ENCODE measurements at places on chromosomes 5 and 9.

DNA sequence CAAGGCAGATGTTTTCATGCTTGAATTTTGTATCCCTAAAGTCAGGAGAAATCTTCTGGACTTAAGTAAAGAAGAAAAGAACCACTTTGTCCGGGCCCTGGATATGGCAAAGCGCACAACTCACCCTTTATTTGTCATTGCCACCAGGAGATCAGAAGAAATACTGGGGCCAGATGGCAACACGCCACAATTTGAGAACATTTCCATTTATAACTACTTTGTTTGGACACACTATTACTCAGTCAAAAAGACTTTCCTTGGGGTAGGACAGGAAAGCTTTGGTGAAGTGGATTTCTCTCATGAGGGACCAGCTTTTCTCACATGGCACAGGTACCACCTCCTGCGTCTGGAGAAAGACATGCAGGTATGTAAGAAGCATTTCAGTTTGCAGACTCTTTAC, 2.3 kb downstream of the TYRP1 start:
- no peak overlapping the region for H3K4me3 ChIP-seq
- DNase-seq = no peak
- no peak overlapping the region for H3K27ac ChIP-seq
- no peaks in the 10 kb centered on the region for H3K27me3 ChIP-seq
- no peaks in the 10 kb centered on the region for H3K36me3 ChIP-seq

DNA sequence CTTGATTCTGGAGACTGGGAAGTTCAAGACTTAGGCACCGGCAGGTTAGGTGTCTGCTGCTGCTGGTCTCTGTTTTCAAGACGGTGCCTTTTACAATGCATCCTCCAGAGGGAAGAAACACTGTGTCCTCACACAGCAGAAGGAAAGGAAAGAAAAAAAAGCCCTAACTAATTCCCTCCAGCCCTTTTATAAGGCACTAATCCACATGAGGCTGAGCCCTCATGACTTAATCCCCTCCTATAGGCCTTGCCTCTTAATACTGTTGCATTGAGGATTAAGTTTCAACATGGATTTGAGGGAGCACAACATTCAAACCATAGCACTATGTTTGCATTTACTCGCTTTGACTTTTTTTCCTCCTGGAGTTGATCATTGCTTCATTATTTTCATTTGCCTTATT, 585.9 kb downstream of the TLR4 start:
- no peaks in the 10 kb centered on the region for H3K36me3 ChIP-seq
- no peak for DNase-seq
- no peaks in the 10 kb centered on the region for H3K27me3 ChIP-seq
- H3K27ac ChIP-seq = no peak overlapping the region

DNA sequence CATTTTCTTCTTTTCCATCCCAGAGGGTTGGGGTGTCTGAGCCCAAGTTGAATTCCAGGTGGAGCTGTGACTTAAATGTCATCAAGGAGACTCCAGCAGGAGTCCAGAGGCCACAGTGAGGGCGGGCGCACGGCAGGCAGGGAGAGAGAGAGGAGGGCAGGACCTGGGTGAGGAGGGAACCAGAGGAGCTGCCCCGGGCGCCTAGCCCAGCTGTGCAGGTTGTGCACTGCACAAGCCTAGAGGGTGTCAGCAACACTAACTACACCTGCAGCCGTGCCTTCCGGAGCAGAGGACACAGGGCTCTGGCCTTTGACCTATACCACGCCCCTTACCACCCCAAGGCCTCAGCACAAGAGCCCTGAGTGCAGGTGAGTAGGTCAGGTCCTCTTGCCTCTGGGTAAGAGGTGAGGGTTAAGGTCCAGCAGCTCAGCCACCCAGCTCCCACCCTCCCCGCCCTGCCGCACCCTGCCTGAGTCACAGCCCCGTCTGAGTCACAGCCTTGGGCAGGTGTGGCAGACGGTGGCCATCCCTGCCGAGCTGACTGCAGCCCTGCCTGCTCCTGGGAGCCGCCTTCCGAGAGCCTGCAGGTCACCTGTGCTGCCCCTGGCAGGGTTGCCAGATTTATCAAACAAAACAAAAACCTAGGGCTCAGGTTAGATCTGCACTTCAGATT, 6.4 kb upstream of the AGPAT2 start:
- peaks cover 29% of the 10 kb centered on the region for H3K4me1 ChIP-seq
- no peaks in the 10 kb centered on the region for H3K27me3 ChIP-seq
- no peaks in the 10 kb centered on the region for H3K36me3 ChIP-seq
- no peak for DNase-seq
- no peak overlapping the region for H3K4me3 ChIP-seq

DNA sequence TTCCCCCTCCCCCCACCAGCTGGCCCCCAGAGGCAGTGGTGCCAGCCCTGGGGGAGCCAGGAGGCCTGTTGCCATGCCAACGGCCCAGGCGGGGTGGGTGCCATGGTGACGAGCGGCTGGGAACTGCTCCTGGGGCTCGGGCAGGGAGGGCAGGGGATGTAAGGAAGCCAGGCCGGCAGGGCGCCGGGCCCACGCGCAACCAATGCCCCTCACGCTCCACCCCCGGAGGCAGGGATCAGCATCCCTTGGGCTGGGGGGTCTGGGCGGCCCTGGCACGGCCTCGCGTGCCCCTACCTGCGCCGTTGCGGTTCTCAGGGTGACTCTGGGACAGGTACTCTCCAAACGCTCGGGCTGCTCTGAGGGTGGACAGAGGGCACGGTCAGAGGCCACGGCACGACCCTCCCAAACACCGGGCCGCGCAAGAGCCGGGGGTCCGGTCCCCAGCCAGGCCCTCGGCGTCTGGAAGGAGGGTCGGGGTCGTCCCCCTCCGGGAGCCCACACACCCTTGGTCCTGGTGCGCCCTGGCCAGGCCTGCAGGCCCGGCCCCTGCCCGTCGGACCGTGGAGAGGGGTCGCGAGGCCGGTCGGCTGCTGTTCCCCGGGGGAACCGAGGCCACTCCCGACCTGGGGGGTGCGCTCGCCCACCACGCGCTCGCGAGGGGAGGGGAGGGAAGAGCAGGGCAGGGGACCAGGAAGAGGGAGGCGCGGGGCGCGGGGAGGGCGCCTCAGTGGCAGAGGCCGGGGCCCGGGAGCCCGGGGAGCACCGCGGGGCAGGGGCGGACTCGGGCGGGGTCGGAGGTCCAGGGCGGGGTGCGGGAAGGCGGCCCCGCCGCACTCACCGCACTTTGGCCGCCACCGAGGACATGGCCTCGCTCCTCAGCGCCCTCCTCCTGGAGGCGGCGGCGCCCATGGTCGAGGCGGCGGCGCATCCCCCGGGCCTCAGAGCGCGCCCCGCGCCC, 661 bp downstream of the NSMF start:
- DNase-seq = peak; percentile 82
- no peaks in the 10 kb centered on the region for H3K36me3 ChIP-seq
- H3K27me3 ChIP-seq = no peaks in the 10 kb centered on the region
- peaks cover 83% of the 10 kb centered on the region for H3K4me1 ChIP-seq
- H3K27ac ChIP-seq = peak overlapping the region; percentile 84
- H3K4me3 ChIP-seq = peak overlapping the region; percentile 72

DNA sequence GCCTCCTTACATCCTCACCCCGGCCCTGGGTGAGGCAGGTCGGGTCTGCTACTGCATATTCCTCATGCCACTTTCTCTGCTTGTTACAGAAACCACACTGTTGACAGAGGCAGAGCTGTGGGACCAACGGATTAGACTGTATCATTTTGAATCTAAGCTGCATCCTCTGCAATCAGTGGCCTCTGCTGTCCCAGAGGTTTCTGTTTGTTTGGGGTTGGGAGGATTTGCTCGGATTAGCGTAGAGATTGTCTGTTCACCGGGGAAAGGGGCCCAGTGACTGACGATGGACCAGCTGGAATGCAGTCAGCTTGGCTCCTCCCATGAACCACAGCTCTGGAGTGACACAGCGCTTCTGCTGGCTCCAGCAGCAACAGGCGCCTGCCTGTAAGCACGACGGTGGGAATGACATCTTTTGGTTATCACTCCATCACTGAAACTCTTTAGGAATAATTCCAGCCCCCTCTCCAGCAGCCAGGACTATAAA, 37.3 kb upstream of the ADRA1B start:
- no peak for DNase-seq
- H3K4me3 ChIP-seq = no peak overlapping the region
- peaks cover 3% of the 10 kb centered on the region for H3K4me1 ChIP-seq
- H3K36me3 ChIP-seq = no peaks in the 10 kb centered on the region
- H3K27me3 ChIP-seq = no peaks in the 10 kb centered on the region

DNA sequence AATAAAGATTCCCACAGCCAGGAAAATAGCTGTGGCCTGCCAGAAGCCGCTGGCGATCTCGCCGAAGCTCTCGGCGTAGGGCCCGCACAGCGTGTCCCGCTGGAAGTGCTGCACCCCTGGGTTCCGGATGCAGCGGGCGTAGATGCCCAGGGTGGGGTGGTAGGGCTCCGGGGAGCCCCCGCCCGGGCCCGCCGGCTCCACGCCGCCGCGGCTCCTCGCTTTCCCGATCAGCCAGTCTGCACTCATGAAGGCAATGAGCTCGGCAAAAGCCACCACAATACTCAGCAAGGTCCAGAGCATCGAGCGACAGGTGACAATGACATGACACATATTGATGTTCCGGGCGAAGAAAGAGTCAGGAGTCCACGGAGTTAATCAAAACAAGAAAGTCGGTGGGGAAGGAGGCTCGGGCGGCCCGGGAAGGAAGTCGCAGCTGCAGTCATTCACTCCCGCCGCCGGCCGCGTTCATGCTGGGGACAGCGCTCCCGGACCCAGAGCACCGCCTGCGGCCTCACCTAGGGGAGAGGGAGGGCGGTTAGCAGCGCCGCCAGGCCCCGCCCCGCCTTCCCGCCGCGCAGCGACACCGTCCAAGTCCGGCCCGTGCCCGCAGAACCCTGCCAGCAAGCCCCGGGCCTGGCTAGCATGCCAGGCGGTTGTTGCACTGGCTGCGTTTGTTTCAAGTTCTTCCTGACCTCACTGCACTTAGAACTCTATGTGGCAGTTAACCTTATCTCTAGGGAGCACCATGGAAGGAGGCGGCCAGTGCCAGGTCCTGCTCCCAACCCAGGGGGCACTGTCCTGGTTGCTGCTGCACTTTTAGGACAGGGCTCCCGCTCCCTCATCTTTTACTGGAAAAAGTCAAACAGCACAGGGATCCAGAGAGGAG, 138.4 kb downstream of the LHFPL2 start:
- H3K27me3 ChIP-seq = peaks cover 17% of the 10 kb centered on the region
- DNase-seq = peak; percentile 94
- H3K4me1 ChIP-seq = peaks cover 36% of the 10 kb centered on the region
- H3K4me3 ChIP-seq = peak overlapping the region; percentile 38

GRCh38 chr9:20725675-20726074, 41.6 kb downstream of the FOCAD start:
- DNase-seq = no peak
- H3K4me1 ChIP-seq = no peaks in the 10 kb centered on the region
- H3K4me3 ChIP-seq = no peak overlapping the region
- no peak overlapping the region for H3K27ac ChIP-seq
- H3K36me3 ChIP-seq = no peaks in the 10 kb centered on the region
- H3K27me3 ChIP-seq = no peaks in the 10 kb centered on the region

- H3K36me3 ChIP-seq = no peaks in the 10 kb centered on the region
- no peak overlapping the region for H3K4me3 ChIP-seq
- H3K4me1 ChIP-seq = no peaks in the 10 kb centered on the region
- no peak overlapping the region for H3K27ac ChIP-seq
Measured at GRCh38 chr5:16803831-16804230, 132.3 kb downstream of the MYO10 start.

GRCh38 chr5:132859889-132860437, 6.3 kb downstream of the GDF9 start:
- H3K27ac ChIP-seq = no peak overlapping the region
- H3K27me3 ChIP-seq = no peaks in the 10 kb centered on the region
- no peaks in the 10 kb centered on the region for H3K36me3 ChIP-seq
- no peak overlapping the region for H3K4me3 ChIP-seq
- DNase-seq = no peak

- no peak overlapping the region for H3K4me3 ChIP-seq
- H3K4me1 ChIP-seq = peaks cover 30% of the 10 kb centered on the region
- no peaks in the 10 kb centered on the region for H3K27me3 ChIP-seq
- no peaks in the 10 kb centered on the region for H3K36me3 ChIP-seq
- no peak for DNase-seq
Measured at GRCh38 chr5:75558981-75559632, 47.4 kb downstream of the POLK start.

- H3K4me1 ChIP-seq = peaks cover 65% of the 10 kb centered on the region
- H3K4me3 ChIP-seq = no peak overlapping the region
- no peak overlapping the region for H3K27ac ChIP-seq
- no peaks in the 10 kb centered on the region for H3K27me3 ChIP-seq
- no peak for DNase-seq
Measured at GRCh38 chr9:127960410-127961154, 20.2 kb downstream of the EEIG1 start.

DNA sequence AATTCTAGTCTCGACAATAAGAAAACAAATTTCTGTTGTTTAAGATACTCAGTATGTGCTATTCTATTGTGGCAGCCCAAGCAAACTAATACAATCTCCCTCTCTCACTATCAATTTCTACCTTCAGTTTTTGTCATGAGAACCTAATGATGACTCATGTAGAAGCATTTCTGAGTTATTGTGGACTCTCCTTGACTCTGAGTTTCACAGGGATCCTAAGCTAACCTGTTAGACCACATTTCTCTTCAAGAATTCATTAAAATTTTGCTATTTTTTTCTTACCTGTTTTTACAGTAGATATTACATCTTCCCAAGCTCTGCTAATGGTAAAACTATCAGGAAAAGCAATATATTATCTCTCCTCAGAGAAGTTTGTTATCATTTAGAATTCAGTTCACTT, 599.1 kb upstream of the TYRP1 start:
- no peak overlapping the region for H3K27ac ChIP-seq
- no peaks in the 10 kb centered on the region for H3K4me1 ChIP-seq
- H3K4me3 ChIP-seq = no peak overlapping the region
- DNase-seq = no peak

DNA sequence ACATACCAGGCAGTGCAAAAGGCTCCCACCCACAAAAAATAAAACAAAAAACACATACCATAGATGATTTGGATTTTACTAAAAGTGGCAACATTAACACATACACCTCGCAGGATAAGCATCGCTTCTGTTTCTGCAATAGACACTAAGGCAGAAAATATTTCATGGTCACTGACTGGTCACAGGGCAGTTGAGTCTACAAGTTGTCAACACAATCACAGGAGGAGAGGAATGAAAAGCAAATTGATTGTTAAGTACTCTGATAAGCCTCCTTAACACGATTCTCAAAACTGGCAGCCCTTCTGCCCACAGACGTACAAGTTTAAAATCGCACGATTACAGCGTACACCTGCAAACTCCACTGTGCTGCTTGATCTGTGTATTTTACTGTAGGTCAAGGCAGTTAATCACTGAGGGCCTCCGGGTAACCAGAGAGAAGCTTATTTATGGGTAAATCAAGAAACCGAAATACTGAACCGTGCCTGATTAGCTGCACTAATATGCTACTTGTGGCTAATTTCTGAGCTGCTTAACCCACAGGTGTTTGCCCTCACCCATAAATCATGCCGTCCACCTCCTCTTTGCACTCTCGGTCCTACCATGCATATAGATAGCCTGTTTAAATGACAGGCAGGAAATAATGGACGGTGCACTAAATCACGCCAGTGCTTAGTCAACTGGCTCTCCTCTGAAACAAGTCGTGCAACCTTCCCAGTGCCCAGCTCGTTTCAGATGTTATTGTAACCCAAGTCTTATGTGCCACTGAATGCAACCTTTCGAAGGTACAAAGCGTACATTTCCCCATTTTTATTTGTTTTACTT, 659.4 kb upstream of the ADAMTS16 start:
- no peak overlapping the region for H3K4me3 ChIP-seq
- H3K4me1 ChIP-seq = no peaks in the 10 kb centered on the region
- H3K36me3 ChIP-seq = no peaks in the 10 kb centered on the region
- H3K27ac ChIP-seq = no peak overlapping the region
- no peak for DNase-seq

- no peak overlapping the region for H3K27ac ChIP-seq
- H3K36me3 ChIP-seq = no peaks in the 10 kb centered on the region
- no peak for DNase-seq
- no peak overlapping the region for H3K4me3 ChIP-seq
- H3K27me3 ChIP-seq = no peaks in the 10 kb centered on the region
Measured at GRCh38 chr5:35466746-35467145, 150.9 kb upstream of the SPEF2 start.

Data from spleen (tissue), 13 donors.